Fibroblast of the aortic adventitia (primary cell): ENCODE measurements at places on chromosomes 3 and 15. TPM values are rescaled to one million over a fixed set of nuclear protein-coding genes. Genes with fewer than 3 reads are reported as not detected.

The BAHD1 gene
- total RNA-seq, result 9.0 and 14.4 TPM in 2 replicates

The NDUFB4 gene
- 5.6 and 64.1 TPM in 2 replicates for total RNA-seq

The SLC30A4 gene
- total RNA-seq, result 15.3 and 18.0 TPM in 2 replicates

The CHCHD4 gene
- 3.8 and 12.7 TPM in 2 replicates for total RNA-seq

The CACNA2D2 gene
- not detected in 2 replicates for total RNA-seq

The LRRC31 gene
- not detected in 2 replicates for total RNA-seq

The PARP14 gene
- total RNA-seq, result 41.6 and 73.8 TPM in 2 replicates

The CNTN4 gene
- 0.09 TPM in 1 of 2 replicates, not detected in the other for total RNA-seq

The CD80 gene
- total RNA-seq, result not detected in 2 replicates

The FSD2 gene
- not detected in 2 replicates for total RNA-seq

The GOLGA6L10 gene
- total RNA-seq, result 0.45 and 0.49 TPM in 2 replicates

The FANCD2 gene
- total RNA-seq, result 2.2 and 26.8 TPM in 2 replicates

The CFAP91 gene
- total RNA-seq, result 0.81 and 0.98 TPM in 2 replicates

The ZBTB47 gene
- 22.3 and 41.8 TPM in 2 replicates for total RNA-seq

The SLC28A1 gene
- not detected in 2 replicates for total RNA-seq

The FETUB gene
- not detected in 2 replicates for total RNA-seq
